ENCODE measurements at places on chromosomes 7 and 10.

- DNase-seq, result no peak
Observed at GRCh38 chr7:34109936-34110780, 204.8 kb downstream of the BMPER start.

GRCh38 chr7:20561908-20562307, 53.6 kb upstream of the ABCB5 start:
- DNase-seq, result no peak

- no peak for DNase-seq
Observed at GRCh38 chr10:8912108-8912507, 857.6 kb downstream of the GATA3 start.

GRCh38 chr10:110395350-110396283, 90.9 kb upstream of the SMNDC1 start:
- DNase-seq, result no peak

Data from stimulated activated CD8-positive, alpha-beta memory T cell treated with anti-CD3 and anti-CD28 coated beads, Interleukin-4, amount 100 ng/mL, for 4 hours (primary cell).